ENCODE measurements at places on chromosomes 3 and 15.

GRCh38 chr3:13420045-13420830 lies at the start of gene NUP210:
TSS of gene NUP210 (minus strand) at chr3:13420322. CDS start at chr3:13420226, 96 bp downstream.
- no peak for DNase-seq

DNA sequence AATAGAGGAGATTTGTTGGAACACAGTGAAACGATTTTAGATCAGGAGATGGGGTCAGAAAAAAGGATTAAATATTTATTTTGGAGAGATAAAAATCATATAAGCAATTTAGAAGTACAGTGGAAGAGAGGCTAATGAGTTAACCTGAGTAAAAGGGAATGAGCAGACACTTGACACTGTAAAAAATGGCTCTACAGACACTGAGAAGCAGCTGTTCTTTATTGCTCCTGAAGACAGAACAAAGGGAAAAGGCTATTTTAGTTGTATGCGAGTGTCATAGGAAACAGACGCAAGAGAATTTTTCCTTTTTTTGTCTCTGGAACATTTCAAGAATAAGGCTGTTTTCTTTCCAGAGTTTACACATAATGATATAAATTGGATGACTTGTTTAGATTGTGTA lies 34.3 kb downstream of the ASTE1 start:
- DNase-seq: no peak

GRCh38 chr15:62093809-62094208 lies 27.0 kb downstream of the C2CD4A start:
- no peak for DNase-seq

DNA sequence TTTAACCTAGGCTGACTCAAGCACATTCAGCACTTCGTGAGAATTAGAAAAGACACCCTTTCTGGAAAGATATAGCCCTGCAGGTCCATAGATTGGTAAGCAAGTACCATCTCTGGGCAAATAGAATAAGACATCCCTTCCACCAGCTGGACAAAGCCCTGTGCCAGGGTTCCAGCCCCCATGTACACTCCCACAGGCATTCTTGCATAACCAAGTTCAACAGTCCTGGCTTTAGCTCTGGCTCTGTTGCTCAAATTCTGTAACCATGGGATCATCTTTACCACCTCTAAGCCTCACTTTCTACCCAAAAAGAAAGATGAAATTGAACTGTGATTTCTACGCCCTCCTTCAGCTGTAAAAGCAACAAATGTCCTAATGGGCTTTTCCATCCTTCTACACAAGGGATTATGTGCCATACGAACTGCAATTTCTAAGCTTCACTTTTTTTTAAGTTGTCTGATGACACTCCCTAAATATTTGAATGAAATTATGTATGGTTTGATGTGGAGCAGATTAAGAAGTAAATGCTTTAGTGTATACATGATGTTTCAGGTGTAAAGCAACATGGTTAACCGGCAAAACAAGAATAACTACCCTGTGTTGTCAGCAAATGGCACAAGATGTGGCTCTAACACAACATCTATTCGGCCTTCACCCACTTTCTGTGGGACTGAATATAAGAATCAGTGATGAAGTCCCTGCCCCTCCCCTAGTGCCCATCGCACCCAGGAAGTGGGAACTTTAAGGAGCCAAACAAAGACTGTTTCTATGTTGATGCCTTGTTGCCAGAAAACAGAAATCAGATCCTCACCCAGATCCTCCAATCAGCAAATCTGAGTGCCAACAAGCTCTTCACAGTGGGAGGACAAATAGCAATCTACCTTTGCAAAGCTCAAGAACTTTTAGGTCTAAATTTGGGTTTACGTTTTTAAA lies 165.7 kb downstream of the P3H2 start:
- no peak for DNase-seq

DNA sequence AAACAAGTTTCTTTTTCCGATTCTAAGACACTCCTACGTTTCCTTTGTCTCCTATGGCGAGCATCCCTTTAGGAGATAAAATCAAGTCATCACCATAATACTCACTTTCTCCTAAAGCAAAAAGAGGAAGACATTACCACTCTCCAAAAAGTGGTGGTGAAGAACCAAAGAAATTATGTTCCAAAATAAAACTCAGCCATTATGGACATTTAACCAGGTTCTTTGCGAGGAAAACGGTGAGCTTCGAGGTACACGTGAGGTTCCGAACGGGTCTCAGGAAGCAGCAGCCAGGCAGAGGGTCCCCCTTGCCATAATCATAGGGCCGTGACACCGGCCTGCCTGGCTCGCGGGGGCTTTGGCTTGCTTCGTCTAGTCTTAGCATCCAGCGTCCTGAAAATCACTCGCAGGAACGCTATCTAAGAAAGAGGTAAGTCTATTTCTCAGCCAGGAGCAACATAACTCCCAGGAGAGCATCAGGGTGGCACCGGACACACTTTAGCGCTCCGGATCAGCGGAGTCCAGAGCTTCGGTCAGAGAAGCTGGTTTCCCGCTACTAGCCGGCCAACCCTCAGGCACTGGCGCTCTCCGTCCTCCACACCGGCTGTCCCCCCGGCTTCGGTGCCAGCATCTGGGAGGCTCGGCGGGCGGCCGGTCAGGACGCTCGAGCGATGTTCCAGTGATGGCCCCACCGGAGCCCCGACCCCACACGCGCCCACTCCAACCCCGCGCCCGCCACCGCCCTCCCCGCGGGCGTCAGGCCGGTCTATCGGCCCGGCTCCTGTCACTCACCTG lies 581 bp downstream of the IP6K1 start:
- DNase-seq: no peak

GRCh38 chr3:37170060-37170459 lies 4.3 kb downstream of the LRRFIP2 start:
- DNase-seq: no peak

DNA sequence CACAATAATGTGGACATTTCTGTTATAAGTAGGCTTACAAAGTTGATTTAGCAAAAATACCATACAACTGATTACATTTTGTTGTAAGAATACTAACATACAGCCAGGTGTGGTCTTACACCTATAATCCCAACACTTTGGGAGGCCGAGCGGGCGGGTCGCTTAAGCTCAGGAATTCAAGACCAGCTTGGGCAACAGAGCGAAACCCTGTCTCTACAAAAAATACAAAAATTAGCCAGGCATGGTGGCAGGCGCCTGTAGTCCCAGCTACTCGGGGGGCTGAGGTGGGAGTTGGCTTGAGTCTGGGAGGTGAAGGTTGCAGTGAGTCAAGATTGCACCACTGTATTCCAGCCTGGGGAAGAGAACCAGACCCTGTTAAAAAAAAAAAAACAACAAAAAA lies 67.1 kb downstream of the DLG1 start:
- DNase-seq: no peak

DNA sequence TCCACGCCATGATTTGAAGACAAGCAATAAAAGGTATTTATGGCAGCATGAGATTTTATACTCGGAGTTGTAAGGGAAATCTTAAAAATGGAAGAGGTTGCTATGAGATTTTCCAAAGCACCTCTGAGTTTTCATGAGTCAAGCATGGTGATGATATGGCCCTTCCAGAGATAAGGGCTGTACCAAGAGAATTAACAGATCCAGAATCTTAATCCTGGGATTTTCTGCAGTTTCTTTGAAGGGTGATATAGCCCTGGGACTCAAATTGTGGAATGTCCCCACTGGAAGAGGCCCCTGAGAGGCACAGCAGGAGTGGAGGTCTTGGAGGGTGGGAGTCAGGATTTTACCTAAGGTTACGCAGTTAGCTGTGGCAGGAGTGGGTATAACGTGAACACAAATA lies 243.3 kb downstream of the ZNF621 start:
- no peak for DNase-seq

DNA sequence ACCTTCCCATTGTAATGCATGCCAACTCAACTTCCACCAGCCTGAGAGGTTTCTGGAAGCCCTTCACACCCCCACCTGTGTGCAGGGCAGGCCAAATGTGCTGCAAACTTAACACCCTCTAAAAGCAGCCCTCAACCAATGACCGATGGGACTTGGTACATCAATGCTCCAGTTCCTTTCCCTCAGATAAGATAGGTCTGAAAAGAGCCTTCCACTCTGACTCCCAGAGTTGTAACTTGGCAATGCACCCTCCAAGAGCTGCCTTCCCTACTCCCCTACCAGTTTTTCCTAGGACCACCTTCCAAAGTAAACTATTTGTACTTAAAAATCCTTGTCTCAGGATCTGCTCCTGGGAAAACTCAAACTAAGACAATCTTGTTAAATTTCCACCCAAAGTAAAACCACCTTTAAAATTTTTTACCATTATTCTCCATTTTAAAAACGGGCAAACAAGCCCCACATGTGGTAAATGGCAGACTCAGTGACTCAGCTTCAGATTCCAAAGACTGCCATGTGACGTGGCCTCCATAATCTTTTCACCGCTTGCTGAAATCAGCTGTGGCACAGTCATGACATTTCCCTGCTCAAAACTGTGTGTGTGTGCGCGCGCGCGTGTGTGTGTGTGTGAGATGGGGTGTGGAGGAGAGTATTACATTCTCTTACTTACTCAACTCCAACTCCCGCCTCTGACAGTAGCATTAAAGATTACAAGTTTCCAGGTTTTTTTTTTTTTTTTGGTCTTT lies 17.2 kb downstream of the RASGRP1 start:
- DNase-seq: no peak

- no peak for DNase-seq
Measured at GRCh38 chr15:31179693-31180092, 78.2 kb upstream of the TRPM1 start.

DNA sequence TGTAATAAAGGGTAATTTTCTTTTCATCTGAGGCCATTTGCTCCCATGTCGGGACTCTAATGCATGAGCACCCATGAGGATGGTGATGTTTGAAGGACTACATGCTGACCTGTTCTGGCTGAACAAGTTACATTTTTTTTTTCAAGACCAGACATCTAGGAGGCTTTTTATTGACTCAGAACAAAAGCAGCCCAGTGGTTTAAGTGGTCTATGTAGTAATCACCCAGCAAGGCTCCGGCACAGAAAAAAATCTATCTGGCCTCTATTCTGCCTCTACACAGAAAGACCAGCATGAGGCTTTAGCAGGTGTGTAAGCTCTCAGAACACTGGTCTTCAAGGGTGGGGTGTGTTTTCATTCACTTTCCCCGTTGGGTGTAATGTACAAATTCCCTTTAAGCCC lies 95.1 kb upstream of the ZBED2 start:
- DNase-seq: no peak

DNA sequence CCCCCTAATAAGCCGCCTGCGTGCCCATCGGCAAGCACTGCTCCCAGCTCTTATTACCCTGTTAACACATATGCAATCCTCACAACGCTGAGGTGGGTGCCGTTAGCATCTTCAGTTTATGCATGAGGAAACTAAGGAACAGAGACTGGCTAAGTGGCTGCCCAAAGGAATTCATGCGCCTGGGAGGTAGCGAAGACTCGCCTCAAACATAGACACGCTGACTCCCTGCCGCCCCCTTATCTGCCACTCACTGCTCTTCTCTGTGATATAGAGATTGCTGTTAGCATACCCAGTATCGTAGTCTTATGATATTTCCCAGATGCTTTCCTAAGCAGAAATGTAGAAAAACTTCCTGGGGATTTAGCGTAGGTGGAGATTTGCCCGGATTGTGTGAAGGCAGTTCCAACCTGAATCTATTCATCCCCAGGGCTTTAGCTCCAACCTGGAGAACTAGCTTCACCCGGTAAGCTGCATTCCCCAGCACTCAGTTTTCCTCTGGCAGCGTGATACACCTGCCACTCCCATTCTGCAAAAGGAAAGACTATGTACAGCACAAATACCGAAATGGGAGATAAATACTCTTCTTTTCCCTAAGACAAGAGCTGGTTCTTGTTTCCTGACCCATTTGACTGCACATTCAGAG lies 23.7 kb upstream of the CD47 start:
- DNase-seq: no peak

- no peak for DNase-seq
Measured at GRCh38 chr3:102810937-102811336, 376.1 kb downstream of the ZPLD1 start.

GRCh38 chr3:138948371-138949001 lies 1.5 kb downstream of the FOXL2NB start:
- DNase-seq: no peak

GRCh38 chr3:52681596-52681995 lies 4.1 kb downstream of the PBRM1 start:
- no peak for DNase-seq

DNA sequence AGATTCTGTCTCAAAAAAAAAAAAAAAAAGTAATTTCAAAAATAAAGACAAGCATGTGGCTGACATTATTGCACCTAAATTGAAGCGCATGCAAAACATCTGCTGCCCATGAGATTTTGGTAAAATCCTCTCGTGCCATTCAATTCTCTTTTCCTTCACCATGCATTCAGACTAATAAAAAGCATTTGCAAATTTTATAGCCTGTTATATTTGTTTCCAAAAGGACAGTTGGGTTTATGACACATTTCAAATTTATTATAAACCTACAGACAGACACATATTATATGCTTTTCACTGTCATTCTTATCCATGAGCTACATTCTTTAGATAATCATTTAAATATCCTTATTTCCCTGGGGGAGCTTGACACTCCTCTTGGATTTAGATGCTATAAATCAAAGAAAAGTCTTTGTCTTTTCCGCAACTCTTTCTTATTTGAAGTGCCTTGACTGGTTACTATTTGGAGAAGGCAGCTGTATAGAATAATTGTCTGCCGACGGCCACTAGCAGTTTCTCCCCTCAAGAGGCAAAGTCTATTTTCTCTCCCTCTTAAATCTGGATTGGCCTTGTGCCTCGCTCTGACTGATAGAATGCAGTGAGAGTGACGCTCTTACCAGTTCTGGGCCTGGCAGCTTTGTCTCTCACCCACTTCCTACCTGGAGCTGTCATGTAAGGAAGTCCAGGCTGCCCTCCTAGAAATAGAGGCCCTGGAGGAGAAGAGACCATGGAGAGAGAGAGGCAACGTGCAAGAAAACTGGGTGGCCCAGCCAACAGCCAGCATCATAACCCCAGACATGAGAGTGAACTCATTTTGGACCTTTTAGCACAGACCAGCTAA lies 6.8 kb upstream of the LRIG1 start:
- DNase-seq: no peak

GRCh38 chr15:52153900-52154895 lies 37.0 kb downstream of the GNB5 start:
- no peak for DNase-seq

DNA sequence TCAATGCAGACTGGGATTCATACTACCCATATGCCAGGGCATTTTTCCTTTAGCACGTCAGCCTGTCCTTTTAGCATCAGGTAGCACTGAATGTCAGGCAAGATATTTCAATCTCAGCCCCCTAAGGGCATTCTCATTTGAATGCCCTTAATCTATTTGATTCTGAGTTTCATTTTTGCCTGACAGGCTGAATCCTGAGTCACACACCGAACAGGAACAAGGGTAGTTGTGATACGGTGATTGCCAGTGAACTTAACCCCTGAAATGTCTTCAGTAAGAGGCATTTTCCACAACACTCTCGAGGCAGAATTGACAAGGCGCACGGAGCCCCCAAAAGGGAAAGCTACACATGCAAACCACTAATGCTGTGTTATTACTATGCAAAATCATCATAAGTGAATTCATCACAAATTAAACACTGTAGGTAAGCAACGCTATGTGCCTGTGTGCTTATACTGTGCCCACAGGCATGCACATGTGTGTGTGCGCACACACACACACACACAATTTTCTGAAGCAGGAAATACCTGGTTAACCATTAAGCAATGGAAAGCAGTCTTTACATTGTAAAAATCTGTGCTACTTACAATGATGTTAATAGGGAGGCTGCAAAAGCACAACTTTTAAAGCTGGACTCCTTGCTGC lies 130.4 kb downstream of the ZNF385D start:
- no peak for DNase-seq

- no peak for DNase-seq
Measured at GRCh38 chr15:40245666-40246450, 7.0 kb downstream of the PAK6 start.
